ENCODE measurements at places on chromosomes 16 and 17.

DNA sequence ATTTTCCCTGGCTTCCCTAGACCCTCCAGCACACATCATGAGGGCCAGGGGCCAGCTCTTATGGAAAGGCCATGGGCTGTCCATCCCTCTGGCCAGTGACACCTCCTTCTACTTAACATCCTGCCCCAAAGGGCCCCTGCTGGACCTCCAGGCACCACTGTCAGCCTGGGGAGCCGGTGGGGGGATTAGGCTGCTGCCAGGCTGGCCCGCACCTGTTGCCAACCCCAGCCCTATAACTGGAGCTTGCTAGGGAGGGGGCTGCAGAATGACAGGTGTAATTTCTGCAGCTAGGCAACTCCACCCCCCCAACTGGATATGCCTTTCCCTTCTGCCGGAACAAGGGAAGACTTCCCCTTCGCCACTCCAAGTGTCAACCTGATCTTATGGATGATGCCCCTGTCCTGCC is 12.5 kb downstream of the RARA start:
- DNase-seq: no peak

GRCh38 chr17:55421179-55421934 is at the start of gene MMD:
Gene MMD (minus strand): TSS chr17:55421835. CDS start chr17:55421695, 140 bp downstream.
- DNase-seq: no peak

DNA sequence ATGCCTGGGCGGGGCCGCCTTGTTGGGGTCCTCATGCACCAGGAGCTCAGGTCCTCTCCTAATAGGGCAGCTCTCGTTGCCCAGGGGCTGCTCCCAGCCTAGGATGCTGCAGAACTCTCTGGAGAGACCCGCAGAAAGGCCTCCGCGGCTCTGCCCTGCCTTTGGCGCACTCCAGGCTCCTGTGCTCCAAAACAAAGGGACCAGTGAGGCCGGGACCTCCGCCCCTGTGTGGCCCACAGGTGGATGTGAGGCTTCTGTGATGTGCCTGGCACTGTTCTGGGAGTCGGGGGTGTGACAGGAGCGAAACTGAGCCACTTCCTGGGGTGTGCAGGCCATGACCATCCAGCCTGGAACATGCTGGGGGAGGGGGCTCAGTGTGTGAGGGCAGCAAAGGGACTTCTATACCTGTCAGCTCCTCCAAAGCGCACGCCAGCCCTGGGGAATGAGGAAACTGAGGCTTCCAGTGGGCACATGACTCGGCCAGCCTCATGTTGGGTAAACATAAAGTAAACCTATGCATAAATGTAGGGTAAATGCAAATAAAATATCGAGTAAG is 153.2 kb downstream of the IRF8 start:
- no peak for DNase-seq

DNA sequence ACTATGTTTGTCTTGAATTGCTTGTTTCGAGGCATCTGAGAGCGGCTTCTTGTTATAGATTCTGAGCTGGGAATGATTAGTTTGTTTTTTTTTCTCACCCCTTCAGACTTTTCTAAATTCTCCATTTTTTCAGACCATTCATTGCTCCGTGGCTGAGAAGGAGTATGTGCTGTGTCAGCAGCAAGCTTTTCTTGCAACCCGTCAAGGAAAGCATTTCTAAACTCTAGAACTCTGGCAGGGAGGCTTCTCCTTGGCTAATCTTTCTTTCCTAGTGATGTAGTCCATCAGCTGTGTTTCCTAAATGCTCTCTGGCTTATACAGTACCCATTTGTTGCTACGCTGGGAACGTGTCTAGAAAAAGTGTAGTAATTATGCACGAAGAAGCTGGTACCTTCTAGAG is 133.5 kb downstream of the FTO start:
- DNase-seq: no peak

- DNase-seq: no peak
Measured at GRCh38 chr16:4313563-4314531, 2.0 kb upstream of the GLIS2 start.

- DNase-seq: no peak
Measured at GRCh38 chr17:34610506-34610905, 31.1 kb downstream of the TMEM132E start.

GRCh38 chr17:76544546-76545365 is 4.9 kb downstream of the PRCD start:
- no peak for DNase-seq

GRCh38 chr16:81651758-81652718 is 127.1 kb upstream of the PLCG2 start:
- no peak for DNase-seq

DNA sequence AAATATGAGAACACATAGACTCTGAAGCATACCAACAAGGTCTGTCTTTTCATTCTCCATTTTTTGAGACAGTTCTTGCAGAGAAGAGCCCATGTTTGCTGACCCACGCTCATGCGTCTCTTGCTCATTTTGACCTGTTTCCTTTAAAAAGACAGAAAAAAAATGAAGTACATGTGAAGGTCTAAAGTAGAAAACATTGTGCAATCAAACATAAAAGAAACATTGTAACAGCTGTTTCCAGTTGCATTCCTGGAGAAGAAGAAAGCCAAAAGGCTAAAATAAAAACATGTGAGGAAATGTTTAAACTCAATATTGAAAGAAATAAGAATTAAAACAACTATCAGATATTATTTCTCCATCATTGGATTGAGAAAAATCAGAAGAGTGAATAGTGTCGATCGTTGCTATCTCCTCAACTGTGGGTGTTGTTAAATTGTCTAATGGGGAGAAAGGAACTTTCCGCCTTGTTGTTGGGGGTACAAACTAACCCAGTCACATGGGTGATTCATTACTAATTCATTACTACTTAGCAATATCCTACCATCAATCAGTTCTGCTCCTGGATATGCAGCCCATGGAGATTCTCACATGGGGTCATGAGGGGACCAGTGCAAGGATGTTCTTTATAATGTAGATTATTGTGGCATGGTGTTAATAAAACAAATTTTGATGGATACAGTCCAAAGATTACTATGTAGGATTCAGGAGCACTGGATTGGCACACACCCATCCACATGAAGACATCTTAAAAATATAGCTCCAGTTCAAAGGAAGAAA is 9.5 kb downstream of the ABCA9 start:
- no peak for DNase-seq

DNA sequence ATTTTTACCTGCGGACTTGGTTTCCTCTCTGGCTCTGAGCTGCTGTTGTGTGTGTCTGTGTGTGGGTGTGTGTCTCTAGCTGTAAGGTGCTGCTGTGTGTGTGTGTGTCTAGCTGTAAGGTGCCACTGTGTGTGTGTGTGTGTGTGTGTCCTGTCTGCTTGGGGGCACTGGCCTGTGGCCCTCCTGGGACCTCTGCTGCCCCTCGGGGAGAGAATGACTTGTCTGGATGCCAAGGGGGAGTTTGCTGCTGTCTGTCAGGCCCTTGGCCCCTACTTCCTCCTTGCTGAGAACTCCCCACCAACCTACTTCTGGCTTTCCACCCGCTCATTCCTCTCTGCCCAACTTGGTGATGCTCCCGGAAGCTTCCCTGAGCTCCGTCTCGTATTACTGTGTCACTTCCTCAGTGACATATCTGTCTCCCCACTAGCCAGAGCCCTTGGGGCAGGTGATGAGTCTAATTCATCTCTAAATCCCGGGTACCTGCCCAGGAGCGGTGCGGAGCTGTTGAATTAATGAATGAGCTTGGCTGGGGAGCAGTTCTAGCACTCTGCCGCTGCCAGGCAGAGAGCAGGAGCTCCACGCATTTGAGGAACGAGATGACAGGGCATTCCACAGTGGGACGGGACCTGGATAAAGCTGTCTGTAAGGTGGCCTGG is 3.5 kb upstream of the LASP1NB start:
- DNase-seq: no peak

DNA sequence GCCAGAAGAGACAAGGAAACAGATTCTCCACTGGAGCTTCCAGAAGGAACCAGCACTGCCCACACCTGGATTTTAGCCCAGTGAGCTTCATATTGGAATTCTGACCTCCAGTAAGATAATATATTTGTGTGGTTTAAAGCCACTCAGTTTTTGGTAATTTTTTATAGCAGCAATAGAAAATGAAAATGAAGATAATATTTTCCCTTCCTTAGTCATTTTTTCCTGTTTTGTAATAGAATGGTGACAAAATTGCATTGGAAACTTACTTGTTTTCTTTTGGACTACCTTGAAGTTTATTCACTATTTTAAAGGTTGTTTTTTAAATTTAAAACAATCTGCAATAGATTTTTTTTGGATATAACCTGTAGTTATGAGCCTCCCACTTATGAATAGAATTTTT is 29.8 kb upstream of the IRF8 start:
- DNase-seq: no peak

DNA sequence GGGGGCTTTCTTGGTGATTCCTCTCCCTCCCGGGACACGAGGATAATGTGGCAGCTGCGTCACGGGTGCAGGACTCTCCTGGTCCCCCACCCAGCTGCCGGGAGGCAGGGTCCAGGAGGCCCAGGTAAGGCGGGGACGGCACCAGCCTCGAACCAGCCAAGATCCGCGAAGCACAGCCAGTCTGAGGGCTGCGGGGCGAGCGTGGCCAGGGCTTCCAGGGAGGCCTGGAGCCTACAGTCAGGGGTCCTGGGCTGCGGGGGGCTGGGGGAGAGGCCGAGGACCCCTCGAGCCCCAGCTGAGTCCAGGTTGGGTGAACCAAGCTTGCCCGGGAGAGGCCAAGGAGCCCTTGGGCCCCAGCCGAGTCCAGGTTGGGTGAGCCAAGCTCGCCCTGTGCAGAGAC is 10.0 kb downstream of the TPSD1 start:
- no peak for DNase-seq

- DNase-seq: no peak
Measured at GRCh38 chr16:79752396-79752795, 151.9 kb upstream of the MAF start.
